ENCODE measurements at places on chromosomes 16 and 17.

GRCh38 chr17:37816950-37817349 lies 72.1 kb upstream of the HNF1B start:
- no peak for DNase-seq

GRCh38 chr17:59387351-59388068 lies 56.1 kb downstream of the YPEL2 start:
- no peak for DNase-seq

DNA sequence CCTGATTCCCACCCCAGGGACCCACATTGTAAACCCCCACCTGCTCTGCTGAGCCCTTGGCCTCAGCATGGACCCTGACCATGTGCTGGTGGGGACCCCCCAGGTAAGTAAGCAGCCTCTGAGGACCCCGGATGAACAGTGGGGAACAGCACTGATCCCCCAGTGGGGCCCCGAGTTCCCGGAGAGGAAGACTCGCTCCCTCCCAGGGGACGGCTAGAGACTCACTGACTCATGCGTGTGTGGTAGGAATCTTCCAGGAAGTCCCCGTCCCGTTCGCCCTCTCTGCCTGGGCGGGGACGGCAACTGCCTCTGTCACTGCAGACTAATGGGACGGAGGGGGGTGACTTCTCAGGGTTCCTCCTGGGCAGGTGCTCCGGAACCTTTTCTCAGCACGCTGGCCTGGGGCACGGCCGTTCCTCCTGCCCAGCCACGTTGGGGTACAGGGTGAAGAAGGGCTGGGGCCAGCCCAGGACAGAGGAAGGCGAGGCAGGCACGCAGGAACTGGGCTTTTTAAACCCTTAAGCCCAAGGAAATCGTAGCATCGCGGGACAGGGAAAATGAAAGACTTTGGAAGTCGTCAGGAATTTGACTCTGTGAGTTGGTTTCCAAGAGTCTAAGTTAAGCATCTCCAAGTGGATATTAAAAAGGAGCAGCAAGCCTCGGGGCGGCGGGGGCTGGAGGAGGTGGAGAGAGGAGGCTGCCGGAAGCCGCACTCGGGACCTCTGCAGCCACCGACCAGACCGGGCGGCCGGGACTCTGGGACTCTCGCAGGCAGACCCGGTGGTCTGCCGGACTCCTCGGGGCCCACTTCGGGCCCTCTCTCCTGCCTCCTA lies 178.7 kb downstream of the SEC14L1 start:
- DNase-seq = no peak

DNA sequence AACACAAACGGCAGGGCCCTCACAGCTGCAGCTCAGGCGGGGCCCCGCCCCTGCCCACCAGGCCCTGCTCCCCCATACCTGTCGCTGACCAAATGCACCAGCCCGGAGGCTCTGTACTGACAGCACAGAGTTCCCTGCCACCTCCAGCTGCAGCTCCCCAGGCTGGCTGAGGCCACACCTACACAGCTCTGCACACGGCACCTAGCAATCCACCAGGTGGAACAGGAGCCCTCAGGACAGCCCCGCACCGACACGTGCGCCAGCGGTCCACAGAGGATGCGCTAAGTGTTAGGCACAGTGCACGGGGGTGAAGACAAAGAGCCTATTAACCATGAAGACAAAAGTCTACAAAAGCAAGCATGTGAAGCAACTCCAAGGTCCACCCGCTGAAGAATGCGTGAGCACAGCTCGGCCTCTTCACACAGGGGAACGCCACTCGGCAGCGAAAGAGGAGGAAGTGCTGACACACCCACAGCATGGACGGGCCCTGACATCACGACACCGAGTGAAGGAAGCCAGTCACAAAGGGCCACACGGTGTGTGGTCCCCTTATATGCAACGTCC lies 5.4 kb downstream of the ZCCHC14 start:
- peak; percentile 40 for DNase-seq

- DNase-seq = no peak
Measured at GRCh38 chr17:3295632-3296031, 2.5 kb downstream of the OR3A1 start.

- no peak for DNase-seq
Measured at GRCh38 chr17:48202959-48203358, 95.4 kb downstream of the SNX11 start.

- no peak for DNase-seq
Measured at GRCh38 chr17:82215095-82215971, 2.7 kb upstream of the CCDC57 start.

DNA sequence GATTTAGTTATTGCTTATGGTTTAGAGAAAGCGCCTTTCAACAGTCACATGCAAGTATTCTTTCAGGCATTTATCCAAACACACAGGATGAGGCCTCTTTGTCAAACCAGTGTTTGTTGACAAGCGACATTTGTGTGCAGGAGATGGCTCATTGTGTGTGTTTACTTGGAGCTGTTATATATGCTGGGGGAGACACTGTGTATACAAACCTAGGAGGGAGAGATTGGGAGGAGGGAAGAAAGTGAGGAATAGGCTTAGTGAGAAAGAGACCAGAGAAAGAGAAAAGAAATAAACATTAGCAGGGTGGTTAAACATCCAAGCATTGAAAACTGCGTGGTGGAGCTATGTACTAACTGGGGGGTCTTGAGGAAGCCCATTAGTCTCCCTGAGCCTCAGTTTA lies 437.6 kb downstream of the MAF start:
- no peak for DNase-seq

GRCh38 chr17:68661265-68662036 lies 60.3 kb upstream of the FAM20A start:
- DNase-seq = no peak

DNA sequence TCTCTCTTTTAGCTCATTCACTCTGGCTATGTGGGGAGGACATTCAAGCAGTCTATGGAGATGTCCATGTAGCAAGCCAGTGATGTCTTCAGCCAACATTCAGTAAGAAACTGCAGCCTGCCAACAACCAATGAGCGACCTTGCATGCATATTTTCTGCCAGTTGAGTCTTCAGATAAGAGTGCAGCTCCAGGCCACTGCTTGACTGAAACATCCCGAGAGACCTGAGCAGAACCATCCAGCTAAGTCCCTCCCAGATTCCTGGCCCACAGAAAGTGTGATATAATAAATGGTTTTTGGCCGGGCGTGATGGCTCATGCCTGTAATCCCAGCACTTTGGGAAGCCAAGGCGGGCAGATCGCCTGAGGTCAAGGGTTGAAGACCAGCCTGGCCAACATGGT lies 10.5 kb upstream of the C17orf58 start:
- no peak for DNase-seq
